ENCODE measurements at places on chromosomes 7 and 10.

DNA sequence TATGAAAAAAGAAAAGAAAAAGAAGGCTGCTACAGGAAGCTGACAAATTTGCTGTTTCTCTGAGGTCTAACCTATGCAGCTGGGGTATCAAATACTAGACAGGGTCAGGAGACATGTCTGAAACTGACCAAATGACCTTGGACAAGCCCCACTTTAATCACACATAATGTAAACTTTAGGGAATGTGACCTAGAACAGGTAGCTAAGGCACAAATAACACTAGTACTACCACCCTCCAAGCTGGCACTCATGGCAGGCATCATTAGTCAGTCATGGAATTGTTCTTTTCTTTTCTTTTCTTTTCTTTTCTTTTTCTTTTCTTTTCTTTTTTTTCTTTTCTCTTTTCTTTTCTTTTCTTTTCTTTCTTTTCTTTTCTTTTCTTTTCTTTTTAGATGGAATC is 250.4 kb downstream of the KCNMA1 start:
- no peak for DNase-seq

GRCh38 chr10:8114741-8115617 is 60.5 kb downstream of the GATA3 start:
- no peak for DNase-seq

DNA sequence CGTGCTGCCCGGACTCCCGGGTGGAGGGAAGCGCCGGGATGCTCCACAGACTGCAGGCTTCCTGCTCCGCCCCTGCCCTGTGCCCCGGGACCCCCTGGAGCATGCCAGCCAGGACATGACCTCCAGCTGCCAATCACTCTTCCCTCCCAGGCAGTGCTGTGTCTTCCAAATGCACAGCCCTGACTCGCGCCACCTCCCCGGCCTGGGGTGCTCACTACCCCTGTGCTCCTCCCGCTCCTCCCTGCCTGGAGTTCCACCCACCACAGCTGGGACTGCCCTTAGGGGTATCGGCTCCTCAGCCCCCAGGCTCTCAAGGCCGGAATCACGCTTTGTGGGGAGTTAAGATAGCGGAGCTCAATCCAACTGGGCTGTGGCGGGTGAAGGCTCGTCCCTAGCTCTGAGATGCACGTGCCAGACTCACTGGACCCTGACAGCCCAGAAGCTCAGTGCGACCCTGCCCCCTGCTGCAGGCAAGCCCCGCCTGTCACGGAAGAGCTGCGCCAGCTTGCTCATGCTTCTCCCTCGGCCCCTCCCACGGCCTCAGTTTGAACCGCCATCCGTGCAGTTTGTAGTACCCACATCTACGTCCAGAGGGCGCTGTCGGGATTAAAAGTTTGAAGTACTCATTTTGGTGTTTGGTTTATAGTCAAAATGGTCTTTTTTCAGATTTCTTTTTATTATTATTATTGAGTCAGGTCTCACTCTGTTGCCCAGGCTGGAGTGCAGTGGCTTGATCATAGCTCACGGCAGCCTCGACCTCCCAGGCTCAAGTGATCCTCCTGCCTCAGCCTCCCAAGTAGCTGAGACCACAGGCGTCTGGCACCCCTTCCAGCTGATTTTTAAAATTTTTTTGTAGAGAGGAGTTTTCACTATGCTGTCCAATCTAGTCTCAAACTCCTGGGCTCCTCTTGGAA is 142.5 kb upstream of the TCERG1L start:
- peak; percentile 48 for DNase-seq

- DNase-seq = no peak
Observed at GRCh38 chr7:42935861-42936260, 3.7 kb downstream of the MRPL32 start.

GRCh38 chr7:16644636-16645592 is 640 bp downstream of the ANKMY2 start:
- DNase-seq = peak; percentile 27

DNA sequence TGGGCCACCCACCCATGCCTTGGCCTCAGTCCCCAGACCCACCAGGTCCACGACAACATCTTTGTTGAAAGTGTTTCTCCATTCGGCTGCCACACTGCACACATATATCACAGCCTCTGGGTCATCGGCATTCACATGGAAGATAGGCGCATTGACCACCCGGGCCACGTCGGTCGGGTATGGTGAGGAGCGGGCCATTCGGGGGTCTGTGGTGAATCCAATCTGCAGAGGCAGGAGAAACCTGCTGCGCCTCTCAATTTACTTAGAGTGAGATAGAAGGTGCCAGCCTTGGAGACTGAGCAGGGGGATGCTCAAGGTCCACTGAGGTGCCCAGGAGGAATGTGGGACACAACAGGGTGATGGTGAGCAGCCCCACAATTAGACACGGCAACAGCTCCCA is 16.4 kb downstream of the OGDHL start:
- no peak for DNase-seq

- no peak for DNase-seq
Observed at GRCh38 chr7:116511552-116512519, 12.3 kb downstream of the CAV2 start.

DNA sequence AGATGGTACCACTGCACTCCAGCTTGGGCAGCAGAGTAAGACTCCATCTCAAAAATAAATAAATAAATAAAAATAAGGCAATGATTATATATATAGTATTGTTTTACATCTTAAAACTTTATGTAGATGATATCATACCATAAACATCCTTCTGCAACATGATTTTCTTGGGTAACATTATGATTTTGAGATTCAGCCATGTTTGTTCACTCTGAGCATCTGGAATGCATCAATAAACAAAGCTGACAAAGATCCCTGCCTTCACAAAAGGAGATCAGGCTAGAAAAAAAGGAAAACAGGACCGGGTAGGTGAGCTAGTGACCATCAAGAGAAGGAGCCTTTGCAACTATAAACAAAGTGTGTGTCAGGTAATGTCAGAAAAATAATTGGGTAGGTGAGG is 31.9 kb upstream of the KAT6B start:
- DNase-seq = no peak

DNA sequence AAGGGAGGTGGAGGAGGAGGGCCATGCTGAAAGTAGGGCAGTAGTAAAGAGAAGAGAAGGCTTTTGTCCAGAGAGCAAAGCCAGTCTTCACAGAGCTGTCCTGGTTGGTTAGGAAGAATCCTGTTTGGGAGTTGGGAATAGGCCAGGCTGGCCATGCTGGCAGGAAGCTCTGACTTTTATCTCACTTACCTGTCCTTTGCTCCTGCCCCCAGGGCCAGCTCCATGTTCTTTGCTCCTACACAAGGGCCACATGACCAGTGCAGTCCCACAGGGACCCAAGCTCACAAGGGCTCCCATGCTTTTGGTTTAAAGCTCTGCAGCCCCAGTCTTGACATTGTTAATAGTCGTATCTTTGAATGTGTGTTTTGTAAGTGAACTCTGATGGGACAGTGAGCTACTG is 161.6 kb upstream of the KMT2E start:
- DNase-seq = no peak

DNA sequence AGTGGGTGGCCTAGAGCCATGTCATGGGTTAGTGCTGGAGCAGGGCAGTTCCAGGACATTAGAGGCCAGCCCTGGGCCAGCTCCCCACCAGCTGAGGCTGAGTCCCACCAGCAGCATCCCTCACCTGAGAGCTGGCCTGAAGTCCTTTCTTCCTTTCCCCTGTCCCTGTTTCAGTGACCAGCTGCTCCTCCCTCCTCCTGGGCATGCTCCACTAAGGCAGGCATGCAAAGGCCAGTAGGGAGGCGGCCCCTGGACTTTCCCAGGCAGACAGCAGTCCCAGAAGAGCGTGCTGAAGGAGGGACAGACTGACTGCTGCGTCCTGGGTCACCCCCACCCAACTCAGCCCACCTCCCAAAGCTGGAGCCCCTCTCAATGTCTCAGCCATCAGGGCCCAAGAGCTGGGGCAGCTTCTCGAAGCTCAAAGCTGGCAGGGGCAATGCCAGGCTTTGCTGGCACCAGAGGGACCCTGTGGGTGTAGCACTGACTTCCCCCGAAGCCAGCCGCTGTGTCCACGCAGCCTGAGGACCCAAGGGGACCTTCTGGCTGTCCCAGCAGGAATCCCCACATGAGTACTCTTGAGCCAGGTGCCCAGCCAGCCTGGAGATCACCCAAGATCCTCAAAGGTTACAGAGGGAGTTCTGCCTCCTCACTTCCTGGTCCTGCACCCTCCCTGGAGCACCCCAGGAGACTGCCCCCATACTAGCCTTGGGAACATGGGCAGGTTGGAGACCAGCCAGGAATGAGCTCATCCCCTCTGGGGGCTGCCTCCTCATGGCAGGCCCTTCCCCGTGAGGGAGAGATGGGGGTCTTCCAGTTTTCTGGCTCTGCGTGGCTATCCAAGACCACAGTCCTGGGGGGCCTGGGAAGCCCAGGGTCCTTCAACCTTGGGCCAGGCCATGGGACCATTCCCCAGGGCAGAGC is 35.2 kb upstream of the RET start:
- no peak for DNase-seq

DNA sequence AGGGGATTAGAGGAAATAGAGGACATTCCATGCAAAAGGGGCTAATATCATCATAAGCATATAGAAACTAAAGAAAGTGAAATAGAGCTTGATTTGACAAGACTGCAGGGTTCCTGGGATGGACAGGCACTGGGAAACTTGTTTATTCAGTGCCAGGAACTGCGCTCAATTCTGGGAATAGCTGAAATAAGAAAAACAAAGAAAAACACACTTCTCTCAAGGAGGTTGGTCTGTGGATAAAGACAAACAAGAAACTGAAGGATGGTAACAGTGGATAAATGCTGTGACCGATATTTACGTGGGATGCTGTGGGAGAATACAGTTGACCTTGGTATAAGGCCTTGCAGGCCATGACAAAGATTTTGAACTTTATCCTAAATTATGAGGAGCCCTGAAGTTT is 40.9 kb upstream of the ANLN start:
- no peak for DNase-seq

DNA sequence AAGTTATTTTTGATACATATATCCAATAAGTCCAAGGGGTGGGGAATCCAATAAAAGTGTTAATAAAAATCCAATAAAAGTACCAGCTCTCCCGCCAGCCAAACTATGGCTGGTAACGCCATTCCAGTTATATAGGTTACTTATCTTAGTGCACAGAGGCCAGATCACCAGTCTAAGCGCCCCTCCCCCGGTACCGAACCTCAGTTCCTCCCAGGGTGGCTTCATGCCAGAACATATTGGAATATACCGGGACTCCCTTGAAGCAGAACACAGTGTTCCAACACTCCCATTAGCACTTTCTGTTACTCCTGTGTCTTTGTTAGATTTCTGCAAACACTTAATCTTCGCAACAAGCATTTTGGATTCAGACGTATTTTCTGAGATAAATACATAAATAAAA is 7.5 kb downstream of the FBH1 start:
- no peak for DNase-seq

DNA sequence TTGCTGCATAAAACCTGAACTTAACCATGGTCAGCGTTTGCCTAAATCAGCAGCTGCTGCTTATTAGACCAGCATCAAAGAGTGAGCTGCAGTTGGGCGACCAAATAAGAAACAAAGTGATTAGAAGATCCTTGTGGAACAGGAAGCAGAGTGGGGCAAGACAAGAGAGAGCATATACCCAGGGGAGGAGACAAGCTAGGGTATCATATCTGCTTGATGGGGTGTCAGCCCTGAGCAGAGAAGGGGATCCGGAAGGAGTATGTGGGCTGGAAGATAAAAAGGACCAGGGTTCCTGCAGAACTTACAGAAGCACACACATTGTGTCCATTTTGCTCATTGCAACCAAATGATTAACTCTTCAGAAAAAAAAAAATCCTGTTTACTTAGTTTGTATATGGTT is 213.6 kb downstream of the CELF2 start:
- no peak for DNase-seq

- DNase-seq = no peak
Observed at GRCh38 chr10:14836208-14836607, 1.6 kb downstream of the CDNF start.

- no peak for DNase-seq
Observed at GRCh38 chr10:63735305-63735704, 214.1 kb downstream of the REEP3 start.

GRCh38 chr10:9239298-9239697 is 1184.8 kb downstream of the GATA3 start:
- no peak for DNase-seq

GRCh38 chr10:66843396-66843795 is 82.4 kb upstream of the LRRTM3 start:
- DNase-seq = no peak

GRCh38 chr7:16934722-16935340 is 53.0 kb upstream of the AGR3 start:
- DNase-seq = peak; percentile 32

DNA sequence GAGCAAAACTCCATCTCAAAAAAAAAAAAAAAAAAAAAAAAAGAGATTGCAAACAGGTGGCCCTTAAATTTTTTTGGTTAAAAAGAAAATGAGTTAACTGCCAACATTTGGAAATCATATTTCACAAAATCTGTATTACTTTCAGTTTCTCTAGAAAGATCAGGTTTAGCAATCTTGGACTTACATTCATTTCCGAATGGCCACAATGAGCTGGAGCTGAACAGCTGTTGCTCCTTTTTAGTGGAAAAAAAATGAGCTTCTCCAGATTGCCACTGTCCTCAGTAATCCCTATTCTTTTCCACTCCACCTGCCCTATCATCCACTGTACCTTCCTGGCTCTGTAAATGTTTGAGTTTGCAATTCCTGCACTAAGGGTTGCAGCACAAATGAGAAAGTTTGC is 43.6 kb downstream of the RAB11FIP2 start:
- DNase-seq = no peak

DNA sequence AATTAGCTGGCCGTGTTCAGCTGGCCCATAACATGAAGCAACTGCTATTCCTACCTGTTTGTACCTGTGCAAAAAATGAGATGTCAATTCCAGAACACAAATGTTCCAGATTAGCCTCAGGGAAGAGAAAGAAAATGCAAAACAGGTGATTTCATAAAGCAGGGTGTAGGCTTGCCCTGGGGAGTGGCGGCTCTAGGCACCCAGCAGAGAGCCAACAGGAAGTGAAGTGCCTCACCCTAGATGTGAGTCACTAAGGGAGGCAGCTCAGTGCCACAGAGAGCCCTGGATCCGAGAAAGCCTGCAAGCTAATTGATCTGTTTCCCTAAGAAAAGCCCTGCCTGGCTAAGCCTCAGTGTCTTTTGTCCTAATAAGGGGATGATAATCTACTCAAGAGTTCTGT is 240.0 kb downstream of the ARHGAP21 start:
- DNase-seq = no peak

GRCh38 chr10:124221356-124222317 is 128.2 kb upstream of the CHST15 start:
- no peak for DNase-seq

- no peak for DNase-seq
Observed at GRCh38 chr7:15625466-15625865, 61.0 kb downstream of the MEOX2 start.

DNA sequence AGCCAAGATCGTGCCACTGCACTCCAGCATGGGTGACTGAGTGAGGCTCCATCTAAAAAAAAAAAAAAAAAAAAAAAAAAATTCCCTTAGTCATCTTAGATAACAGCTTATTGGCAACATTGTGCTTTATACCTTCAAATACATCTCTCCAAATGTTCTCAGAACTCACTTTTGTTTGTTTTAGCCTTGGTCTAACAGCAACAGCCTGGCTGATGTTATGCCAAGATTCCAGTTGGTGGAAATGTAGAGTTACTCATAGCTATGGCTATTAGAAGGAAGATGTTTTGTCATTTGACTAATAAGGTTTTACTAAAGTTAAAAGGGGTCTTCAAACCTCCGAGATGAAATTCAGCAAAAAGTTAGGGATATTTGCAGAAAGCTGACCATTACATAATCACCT is 481.4 kb downstream of the NEBL start:
- no peak for DNase-seq

Measured in T-helper 2 cell treated with Interferon-gamma antibody and Interleukin-4, amounts not matched to agents 5 μg/mL and 100 μg/mL, for 36 hours (primary cell).